ENCODE measurements at places on chromosomes 12 and 14.

DNA sequence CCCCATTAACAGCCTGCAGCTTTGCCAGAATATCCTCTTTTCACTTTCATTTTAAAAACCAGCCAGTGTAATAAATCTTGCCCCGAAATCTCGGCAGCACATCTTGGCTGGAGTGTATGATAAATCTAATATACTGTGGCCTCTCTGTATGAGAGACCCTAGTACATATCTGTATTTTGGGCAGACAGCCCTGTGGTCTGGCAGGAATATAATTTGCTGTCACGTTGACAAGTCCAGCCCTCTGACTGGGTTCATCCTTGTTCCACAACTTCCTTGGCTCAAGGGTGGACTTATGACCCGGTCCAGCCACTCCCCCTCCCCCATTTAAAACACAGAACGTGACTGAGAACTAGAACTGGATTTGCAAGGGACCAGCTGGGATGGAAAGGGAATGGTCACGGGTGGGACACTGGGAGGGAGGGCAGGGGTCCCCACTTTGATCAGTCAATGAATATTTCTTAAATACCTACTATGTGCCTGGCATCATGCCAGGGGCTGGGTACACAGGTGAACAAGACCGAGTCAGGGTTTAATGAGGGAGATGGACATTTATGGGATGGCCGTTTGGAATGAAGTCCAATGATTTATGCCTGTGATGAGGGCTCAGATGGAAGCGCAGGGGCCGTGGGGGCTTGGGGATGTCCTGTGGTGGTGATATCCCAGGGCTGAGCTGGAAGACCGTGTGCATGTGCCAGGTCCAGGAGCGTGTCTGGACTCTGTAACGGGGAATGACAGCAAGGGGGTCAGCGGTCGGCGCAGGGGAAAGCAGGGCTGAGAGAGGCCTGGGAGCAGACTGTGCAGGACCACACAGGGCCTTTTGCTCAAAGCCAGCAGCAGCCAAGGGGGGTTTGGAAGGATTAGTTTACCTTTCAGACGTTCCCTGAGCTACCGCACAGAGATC is 190.5 kb downstream of the PHETA1 start:
- peak; percentile 6 for DNase-seq

DNA sequence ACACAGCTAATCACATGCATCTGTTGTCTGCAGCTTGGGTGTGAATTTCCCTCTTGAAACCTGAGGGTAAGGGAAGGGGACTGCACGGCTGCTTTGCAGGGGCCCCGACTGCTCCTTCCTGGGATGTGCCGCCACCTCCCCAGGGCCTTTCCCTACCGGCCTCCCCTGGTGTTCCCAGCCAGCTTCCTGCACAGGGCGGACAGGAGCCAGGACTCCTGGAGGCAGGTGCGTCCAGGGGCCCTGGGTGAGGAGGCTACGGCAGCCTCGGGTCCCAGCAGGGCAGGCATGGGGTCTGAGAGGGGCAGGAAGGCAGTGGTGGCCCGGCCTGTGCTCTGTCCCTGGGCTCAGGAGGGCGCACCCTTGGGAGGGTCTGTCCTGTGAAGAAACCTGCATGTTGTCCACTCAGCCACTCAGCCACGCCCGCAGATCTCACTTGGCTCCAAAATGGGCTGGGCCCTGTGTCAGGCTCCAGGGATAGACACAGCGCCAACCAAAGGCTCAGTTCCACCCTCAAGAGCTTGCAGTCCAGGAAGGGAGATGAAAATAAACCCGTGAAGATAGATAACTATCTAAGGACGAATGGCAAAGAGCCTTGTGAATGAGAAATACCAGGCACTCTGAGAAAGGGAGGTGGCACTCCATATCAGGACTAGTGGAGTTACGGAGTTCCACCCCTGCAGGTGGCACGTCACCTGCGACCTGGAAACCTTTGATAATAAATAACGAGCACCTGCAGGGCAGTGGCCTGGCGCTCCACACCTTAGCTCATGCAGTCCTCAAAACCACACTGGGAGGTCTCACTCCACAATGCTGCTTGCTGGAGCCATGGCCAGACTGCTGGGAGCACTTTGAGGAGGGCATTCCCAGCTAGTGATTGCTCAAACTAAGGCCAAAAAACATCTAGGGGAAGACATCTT is 427.4 kb downstream of the AACS start:
- no peak for DNase-seq

DNA sequence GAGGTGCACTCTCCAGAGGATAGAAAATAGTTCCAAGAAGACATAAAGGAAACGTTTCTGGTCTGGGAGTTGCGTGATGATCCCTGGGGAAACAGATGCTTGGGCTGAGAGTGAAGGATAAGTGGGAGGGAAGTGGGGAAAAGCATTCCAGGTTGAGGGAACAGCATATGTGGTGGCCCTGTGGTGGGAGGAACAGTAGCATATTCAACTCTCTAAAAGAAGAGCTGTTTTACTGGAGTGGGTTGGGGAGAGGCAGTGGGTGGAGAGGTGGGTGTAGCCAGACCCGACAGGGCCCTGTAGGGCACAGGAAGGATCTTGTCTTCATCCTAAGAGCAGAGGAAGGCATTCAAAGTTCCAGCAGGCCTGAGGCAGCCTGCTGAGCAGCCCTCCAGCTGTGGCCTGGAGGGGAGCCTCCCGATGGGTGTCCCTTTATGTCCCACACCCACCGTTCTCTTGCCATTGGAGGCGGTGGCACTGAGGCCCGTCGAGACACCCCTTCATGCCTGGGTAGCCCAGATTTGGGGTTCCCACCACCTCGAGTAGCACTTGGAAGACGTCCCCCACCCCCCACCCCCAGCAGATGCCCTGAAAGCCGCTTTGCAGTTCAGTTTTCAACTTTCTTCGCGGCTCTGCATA is 310.5 kb upstream of the FKBP4 start:
- DNase-seq: no peak

DNA sequence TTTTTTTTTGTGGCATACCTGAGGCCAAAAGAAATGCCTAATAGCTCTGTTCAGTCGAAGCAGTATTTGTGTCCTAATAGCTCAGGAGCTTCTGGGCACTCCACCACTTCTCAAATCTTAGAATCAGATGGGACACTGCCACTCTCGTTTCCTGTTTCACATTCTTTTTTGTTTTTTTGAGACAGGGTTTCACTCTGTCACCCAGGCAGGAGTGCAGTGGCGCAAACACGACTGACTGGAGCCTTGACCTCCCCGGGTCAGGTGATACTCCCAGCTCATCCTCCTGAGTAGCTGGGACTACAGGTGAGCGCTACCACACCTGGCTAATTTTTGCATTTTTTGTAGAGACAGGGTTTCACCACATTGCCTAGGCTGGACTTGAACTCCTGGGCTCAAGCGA is 52.7 kb downstream of the SPPL3 start:
- no peak for DNase-seq

- no peak for DNase-seq
Observed at GRCh38 chr14:61285364-61285763, 4.2 kb upstream of the TMEM30B start.

DNA sequence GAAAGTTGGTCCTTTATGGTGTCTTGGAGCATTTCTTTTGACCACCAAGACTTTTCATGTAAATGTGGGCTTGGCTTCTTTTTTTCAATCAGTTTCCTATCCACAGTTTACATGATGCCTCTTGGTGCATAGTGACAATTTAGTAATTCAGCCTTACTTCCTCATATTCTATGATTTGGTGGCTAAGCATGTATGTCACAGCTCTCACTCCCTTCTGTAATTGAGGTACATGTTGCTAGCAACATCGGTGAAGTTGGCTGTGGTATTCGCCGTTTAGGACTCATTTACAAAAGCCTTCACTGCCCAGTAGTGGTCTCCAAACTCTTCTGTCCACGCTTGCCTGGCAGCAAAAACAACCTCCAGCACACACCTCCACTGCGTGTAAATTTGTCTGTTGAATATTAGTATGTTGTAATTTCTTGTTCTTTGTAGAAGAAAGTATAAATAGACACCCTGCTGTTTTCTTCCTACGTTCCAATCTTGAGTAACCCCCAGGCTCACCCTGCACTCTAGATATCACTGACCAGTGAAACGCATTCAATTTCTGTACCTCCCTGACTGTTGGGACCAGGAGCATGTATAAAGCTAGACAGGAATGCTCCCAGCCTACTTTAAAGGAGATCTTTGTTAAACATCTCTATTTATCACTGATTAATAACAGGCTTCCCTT is 90.4 kb downstream of the PPP2R5C start:
- DNase-seq: no peak

DNA sequence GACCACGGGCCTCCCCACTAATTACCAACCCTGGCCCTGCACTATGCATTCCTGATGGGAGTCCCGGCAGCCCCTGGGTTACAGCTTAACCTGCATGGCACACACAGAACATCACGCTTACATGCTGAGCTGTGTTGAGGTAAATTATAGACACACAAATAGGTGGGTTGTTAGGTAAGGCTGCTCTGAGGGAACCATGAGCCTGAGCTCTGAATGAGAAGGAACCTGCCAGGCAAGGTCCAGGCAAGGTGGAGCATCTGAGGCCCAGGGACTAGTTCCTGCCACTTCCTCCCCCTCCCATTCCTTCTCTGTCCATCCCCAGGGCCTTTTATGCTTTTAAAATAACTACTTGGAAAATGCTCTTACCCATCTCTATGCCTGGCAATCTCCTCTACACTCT is 82.7 kb upstream of the ESRRB start:
- DNase-seq: no peak

- DNase-seq: no peak
Observed at GRCh38 chr12:53809005-53809404, 57.2 kb upstream of the CISTR start.

GRCh38 chr12:75823475-75823874 is 208.1 kb downstream of the PHLDA1 start:
- DNase-seq: no peak

GRCh38 chr14:38616959-38617358 is 361.1 kb upstream of the CLEC14A start:
- DNase-seq: no peak

DNA sequence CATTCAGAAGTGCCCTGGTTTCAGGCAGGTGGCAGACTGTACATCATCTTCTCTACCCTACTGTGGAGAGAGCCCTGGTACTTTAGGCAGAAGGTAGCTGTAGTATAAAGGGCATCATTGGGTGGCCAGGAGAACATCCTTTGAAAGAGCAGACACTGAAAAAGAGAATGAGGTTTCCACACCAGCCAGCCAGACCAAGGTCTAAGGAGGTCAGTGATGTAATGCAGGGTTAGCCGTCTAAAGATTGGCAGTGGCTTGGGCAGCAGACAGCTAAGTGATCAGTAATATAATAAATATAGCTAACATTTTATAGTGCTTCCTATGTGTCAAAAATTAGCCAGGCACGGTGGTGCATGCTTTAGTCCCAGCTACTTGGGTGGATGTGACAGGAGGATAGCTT is 12.0 kb downstream of the ZBTB25 start:
- DNase-seq: no peak

DNA sequence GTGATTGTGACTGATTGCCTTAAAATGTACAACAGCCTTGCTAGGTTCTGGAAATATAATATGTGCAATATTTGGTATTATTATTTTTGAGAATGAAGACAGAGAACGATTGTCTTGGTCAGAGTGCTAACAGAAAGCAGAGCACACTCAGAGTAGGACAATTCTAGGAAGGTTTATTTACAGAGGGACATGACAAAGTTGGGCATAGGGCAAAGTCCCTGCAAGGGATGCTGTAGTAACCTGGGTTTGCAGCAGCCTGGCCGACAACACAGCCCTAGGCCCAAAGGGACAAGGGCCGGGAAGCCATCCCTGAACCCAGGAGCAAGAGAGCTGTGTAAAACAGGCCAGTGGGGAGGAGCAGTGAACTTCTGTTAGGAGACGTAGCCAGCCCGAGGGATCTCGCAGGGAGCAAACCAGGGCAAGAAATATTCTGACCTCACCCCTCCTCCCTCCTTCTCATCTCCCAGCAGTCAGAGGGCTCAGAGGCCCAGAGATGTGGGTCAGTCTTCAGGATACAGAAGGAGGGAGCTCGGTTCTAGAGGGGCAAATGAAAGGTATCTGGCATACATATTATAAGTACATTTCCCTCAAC is 51.0 kb upstream of the FERMT2 start:
- no peak for DNase-seq

DNA sequence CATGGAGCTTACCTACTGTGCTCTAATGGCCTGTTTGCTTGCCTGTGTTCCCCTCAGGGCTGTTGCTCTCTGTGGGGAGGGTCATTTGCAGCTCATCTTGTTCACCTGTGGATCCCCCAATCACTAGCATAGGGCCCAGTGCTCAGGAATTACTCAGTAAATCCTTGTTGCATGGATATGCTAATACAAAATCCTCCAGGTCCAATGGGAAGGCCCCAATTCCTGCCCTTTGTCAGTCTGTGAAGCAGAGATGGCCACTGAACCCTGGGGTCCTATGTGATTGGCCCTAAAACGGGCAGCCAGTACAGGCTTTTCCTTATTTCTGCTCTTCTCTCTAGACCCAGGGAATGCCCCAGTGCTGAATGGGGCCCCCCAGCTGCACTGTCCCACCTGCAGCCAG is 44.1 kb downstream of the FOS start:
- no peak for DNase-seq

GRCh38 chr12:111203969-111204368 is 164.9 kb downstream of the PHETA1 start:
- DNase-seq: no peak

DNA sequence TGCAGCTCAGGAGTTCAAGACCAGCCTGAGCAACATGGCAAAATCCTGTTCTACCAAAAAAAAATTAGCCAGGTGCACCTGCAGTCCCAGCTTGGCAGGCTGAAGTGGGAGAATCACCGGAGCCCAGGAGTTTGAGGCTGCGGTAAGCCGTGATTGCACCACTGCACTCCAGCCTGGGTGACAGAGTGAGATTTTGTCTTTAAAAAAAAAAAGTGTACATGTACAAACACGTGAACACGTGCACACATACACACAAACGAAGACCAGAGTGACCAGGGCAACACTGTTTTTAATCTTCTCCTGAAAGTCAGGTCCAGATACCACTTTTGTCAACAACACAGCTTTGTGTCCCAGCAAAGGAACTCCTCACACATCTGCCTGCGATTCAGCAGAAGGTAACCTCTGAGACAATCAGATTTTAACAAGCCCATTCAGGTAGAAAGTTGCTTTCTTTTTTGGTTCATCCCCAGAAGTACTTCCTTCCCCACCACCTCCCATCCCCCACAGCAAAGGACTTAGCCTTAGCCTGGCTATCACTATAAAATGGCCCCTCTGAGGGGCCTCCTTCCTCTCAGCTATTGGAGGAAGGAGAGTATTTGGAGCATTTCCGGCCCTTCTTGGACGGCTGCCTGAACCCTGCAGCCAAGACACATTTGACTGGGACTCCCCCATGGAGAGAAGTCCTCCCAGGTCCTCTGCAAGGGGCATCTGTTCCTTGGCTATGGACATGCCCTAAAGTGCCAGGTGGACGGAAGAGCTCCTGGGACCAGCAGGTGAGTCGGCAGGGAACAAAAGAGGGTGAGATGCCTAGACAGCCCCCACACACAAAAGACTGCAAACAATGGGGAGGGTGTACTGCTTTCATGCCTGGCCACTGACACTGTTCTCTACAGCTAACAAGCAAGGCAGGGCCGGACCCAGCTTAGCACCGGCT is 9.8 kb downstream of the CTDSP2 start:
- peak; percentile 83 for DNase-seq

GRCh38 chr14:95502381-95502950 is 14.0 kb downstream of the SYNE3 start:
- no peak for DNase-seq

GRCh38 chr12:47867495-47867941 is 37.3 kb downstream of the VDR start:
- peak; percentile 89 for DNase-seq

All from fibroblast of lung (primary cell).